ENCODE measurements at places on chromosomes 7 and 10.

DNA sequence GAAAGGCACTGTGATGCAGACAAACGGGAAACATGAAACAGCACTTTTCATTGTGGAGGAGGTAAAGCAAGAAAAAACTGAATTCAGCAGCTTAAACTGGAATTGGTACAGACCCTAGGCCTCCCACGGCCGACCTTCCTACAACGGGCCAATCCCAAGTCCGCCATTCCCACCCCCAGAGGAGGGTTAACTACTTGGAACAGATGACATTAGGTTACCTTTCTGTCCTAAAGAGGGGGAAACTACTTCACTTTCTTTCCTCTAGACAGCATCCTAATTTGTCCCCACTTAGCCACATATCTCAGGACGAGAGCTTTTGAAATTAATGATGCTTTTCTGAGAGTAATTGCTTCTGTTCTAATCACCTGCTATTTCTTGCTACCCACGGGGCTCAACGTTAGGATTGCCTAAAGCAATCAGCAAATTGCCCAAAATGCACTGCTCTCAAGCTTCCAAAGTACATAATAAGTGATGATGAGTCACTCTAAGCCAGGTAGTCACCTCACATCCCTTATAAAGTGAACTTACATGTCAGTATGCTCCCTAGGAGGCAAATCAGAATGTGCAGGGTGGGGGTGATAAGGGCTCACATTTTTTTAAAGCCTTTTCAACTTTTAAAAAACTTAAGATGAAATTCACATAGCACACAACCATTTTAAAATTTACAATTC lies 36.7 kb downstream of the LSM5 start:
- no peak for DNase-seq

DNA sequence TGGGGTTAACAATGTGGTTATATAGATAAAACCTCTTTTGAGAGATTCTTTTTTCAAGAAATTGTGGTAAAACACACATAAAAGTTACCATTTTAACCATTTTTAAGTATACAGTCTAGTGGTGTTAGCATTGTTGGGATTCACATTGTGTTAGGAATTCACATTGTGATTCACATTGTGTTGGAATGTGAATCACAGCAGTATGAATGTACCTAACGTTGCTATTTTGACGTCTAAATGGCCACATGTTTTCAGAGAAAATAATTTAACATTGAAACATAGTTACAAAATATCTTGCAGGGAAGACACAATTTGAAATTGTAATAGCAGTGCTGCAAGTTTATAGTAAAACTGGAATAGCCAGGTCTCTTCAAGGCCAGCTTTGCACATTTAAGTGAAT lies 129.0 kb downstream of the BICC1 start:
- peak; percentile 96 for DNase-seq

- no peak for DNase-seq
These were observed 893.4 kb downstream of the XPNPEP1 start for GRCh38 chr10:109029870-109030269.

DNA sequence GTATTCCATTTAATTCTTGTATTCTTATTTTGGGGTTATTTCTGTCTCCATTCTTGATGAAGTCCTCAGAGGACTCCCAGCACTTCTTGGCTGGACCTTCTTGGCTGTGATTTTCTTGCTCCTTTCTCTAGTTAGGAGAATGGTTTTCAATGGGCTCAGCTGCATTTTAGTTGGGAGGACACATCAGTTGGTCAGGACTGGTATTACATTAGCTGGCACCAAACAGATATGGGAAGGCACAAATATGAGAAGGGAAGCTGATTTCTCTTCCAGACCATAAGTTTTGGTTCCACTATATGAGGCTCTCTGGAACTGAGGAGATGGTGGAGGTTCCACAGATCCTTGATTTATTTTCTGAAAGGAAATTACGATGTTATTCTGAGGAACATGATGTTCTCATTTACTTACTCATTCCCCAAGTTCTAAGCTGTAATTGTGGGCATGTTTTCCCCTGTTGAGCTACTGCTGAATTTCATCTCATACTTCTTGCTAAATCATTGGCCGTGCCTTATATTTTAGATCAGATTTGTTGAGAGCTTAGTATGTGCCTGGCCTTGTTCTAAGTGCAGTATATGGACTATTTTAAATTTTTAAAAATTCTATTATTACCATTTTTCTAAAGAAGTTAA lies 261.0 kb downstream of the THSD7A start:
- DNase-seq = no peak

DNA sequence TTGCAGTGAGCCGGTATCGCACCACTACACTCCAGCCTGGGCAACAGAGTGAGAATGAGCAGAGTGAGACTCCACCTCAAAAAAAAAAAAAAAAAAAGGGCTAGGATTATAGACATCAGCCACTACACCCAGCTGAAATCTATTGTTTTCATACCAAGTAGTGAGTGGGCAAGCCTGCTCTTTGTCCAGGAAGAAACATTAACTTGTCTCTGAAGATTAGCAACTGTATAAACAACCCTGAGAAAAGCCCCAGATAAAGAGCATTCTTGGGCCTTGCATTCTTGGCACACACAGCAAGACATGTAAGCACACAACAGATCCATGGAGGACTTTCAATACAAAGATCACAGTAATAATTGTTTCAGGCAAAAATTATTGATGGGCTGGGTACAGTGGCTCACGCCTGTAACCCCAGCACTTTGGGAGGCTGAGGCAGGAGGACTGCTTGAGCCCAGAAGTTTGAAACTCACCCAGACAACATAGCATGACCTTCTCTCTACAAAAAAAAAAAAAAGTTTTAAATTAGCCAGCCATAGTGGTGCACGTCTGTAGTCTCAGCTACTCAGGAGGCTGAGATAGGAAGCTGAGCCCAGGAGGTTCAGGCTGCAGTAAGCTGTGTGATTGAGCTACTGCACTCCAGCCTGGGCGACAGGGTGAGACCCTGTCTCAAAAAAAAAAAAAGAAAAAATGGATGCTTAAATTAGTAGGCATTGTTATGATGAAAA lies 4.4 kb downstream of the PSPH start:
- DNase-seq = peak; percentile 95

- DNase-seq = no peak
These were observed 21.1 kb downstream of the FRMD4A start for GRCh38 chr10:14309593-14309992.
